ENCODE measurements at places on chromosomes 16 and 17.

DNA sequence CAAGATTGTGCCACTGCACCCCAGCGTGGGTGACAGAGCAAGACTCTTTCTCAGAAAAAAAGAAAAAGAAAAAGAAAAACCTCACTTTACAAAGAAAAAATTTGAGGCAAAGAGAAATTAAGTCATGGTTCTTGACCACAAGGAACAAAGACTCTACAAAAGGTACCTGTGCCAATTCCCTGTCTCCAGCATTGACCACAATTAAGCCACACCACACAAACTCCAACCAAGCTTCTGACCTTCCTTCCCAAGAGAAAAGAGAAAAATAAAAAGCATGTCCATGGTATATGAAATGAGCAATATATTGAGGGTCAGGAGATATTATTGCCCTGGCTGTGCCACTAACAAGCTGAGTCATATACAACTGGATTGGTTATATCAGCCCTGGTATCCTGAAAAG lies 146.3 kb upstream of the NOG start:
- no peak for DNase-seq

GRCh38 chr17:15929941-15930340 lies 15.0 kb upstream of the ADORA2B start:
- no peak for DNase-seq

DNA sequence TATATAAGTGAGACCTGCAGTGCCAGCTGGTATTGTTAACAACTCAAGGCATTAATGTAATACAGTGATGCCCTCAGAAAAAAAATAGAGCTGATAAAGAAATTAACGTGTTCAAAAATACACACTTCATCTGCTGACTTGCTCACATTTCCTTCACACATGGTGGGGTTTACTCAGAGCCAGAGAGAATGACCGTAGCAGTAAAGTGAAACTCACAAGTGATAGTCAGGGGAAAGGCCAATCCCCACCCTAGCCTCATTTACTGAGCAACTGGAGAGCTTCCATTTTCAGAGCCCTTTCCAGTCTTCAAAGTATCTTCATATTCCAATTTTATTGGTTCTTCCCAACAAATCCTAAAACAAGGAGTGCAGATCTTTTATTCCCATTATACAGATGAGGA lies 74.0 kb upstream of the HLF start:
- no peak for DNase-seq

DNA sequence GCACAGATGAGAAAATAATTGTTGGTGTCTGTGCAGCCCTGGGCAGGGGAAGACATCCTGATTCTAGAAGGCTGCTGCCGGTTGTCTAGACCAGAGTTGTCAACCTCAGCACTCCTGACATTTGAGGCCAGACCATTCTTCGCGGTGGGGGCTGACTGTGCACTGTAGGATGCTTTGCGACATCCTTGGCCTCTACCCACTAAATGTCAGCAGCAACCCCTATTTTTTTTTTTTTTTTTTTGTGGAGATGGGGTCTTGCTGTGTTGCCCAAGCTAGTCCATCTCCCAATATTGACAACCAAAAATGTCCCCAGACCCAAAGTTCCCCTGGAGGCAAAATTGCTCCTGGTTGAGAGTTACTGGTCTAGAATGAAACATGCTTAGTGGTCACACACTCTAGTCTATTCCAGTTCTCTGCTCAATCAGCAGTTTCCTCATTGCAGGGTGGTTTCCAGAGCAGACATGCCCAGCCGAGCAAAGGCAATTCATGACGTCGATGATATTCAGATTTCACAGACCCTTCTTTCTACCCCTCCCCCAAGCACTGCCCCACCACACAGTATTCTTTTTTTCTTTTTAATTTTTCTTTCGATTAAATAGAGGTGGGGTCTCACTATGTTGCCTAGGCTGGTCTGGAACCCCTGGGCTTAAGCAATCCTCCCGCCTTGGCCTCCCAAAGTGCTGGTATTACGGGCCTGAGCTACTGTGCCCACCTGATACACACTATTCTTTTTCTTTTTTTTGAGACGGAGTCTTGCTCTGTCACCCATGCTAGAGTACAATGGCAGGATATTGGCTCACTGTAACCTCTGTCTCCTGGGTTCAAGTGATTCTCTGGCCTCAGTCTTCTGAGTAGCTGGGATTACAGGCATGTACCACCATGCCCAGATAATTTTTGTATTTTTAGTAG lies 9.0 kb downstream of the C17orf99 start:
- DNase-seq, result no peak

DNA sequence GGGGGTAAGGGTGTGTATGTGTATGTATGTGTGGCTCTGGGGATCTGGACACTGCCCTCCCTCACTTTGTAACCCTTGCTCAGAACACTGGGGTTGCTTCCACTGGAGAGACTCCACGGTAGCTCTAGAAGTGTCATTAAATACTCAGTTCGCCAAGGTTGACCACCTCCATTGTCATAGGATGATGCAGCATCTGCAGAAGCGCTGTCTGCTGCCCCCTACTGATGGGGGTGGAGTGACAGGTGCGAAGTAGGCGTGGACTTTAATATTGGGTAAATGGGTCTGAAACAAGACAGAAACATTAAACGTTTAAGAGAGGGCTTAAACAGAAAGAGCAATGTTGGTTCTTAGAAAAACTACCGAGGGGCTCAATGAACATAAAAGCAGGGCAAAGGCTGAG lies 35.5 kb upstream of the STAC2 start:
- DNase-seq, result no peak

DNA sequence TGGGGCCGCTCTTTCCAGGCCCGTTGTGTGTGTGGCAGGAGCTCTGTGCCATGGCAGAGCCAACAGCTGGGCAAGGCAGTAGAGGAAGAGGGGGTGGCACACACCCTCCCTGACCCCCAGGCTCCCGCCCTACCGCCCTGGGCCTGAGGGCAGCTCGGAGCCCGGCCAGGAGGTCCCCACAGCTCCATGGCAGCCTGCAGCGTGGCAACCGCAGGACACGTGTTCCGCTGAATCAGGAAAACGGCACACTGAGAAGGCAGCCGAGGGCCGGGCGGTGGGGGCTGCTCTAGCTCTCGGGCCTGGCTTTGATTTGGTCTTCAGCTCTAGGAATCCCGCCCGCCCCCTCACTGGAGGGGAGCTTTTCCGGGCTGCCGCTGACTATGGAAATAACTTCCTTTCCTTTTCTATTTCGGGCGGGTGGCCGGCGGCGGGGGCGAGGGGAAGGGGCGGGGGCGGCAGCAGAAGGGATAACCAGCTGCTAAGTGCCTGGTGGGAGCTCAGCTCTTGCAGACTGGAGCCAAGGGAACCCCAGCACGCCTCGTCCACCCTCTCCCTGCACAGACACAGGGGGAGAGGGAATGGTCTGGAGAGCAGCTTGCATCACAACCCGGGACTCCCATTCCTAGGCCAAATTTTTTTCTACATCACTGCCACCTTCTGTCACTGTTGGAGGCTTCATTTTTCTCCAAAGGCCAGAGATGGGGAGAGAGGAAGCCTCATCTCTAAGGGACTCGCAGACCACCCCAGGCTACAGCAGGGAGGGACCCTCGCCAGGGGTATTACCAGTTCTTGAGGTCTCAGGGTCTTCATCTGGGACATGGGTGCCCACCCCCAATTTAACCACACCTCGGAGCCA lies 24.8 kb upstream of the MRPS23 start:
- DNase-seq, result peak; percentile 92

- no peak for DNase-seq
These were observed 356.2 kb downstream of the SEC14L1 start for GRCh38 chr17:77496831-77497577.

DNA sequence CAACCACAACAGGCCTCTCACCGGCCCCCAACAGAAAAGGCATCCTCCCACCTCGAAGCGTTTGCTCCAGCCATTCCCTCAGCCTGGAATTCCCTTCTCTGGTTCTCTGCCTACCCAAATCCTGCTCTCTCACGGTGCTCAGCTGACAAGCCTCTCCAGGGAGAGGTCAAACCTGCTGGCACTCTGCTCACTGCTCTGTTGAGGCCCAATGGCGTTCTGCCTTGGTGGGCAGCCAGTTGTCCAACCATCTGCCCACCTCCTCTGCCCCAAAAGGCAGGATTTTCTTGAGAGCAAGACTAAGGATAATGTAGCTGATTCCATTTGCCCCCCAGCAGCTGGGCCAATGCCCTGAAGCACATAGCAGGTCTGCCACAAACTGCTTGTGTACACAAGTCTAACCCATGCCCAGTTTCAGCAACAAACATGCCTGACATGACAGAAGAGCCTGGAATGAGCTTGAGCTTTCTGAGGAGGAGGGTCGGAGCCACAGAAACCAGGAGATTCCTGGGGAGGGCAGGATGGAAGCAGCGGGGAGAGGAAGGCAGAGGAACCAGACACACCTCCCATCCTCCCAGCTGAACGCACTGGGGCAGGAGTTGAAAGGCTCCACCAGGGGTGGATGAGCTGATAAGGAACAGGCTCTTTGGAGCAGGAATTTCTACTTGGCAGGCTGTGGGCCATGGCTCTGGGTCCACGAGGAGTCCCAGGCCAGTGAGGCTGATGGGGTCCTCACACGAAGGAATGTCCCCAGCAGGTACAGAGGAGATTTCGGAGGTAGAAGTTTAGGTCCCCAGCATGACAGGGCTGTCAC lies 23.9 kb downstream of the ARHGAP27 start:
- DNase-seq, result no peak

DNA sequence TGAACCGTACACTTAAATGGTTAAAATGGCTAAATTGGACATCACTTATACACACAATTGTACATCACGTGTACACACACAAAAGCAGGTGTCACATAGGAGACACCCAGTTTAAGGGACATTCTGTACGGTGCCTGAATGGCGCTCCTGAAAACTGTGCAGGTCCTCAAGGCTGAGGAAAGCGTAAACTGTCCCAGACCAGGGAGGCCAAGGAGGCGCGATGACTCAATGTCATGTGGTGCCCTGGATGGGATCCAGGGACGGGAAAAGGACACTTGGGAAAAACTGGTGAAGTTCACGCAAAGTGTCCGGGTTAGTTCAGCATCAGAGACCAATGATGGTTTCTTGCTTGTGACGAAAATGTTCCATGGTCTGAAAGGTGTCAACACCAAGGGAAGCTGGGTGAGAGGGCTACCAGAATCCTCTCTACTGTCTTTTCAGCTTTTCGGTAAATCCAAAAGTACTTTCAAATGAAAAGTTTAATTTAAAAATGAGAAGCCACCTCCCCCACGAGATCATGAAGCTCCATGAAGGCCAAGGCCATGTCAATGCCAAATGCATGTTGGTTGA lies 112.2 kb downstream of the CMIP start:
- no peak for DNase-seq

GRCh38 chr16:25108054-25108453 lies 3.5 kb upstream of the LCMT1 start:
- no peak for DNase-seq

- no peak for DNase-seq
These were observed 1.3 kb upstream of the CUEDC1 start for GRCh38 chr17:57956291-57957119.

DNA sequence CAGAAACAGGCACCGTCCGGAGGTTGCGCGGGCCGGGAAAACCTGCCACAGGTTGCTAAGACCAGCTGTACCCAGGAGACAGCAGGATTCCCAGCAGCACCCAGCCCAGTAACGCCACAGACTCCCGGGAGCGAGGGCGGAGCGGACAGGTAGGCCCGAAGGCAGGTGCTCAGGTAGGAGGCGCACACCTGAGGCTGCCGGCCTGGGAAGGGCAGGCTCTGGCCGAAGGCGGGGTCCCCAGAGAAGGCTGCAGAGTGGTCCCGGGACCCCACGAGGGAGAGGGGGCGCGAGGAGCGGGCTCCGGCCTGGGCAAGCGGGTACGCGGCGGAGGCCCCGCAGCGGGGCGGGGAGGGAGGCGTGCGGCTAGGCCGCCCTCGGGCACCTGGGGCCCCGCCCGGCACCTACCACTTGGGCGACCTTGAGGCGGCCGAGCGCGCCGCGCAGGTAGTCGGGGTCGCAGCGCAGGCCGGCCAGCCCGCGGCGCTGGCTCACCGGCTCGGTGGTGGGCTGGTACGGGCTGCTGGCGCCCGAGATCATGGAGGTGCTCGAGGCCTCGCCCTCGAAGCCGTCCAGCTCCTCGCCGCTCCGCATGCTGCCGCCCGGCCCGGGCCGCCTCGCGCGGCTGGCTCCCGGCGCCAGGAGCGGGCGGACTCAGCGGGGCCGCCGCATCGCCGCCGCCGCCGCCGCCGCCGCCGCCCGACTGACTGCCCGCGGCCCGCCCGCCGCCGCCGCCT lies 441 bp downstream of the CMTM4 start:
- no peak for DNase-seq

- peak; percentile 84 for DNase-seq
These were observed 64.4 kb upstream of the DNAJA2 start for GRCh38 chr16:47037746-47038458.

DNA sequence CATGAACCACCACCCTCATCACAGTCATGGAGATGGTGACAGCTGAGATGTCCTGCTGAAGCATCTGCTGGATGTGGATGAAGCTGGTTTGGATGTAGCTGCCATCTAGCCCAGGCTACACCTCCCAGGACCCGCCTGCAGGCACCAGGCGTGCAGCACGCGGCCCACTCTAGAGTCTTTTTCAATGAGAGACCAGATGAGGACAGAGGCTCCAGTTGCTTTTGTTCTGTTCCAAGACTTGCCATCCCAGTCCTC lies 102.1 kb downstream of the ZNF778 start:
- DNase-seq, result no peak

Measured in left kidney (tissue), 8 donors.